ENCODE measurements at places on chromosomes 12 and 14.
A peak's percentile ranks its signal among the peaks of the same experiment; 100 is the strongest.

DNA sequence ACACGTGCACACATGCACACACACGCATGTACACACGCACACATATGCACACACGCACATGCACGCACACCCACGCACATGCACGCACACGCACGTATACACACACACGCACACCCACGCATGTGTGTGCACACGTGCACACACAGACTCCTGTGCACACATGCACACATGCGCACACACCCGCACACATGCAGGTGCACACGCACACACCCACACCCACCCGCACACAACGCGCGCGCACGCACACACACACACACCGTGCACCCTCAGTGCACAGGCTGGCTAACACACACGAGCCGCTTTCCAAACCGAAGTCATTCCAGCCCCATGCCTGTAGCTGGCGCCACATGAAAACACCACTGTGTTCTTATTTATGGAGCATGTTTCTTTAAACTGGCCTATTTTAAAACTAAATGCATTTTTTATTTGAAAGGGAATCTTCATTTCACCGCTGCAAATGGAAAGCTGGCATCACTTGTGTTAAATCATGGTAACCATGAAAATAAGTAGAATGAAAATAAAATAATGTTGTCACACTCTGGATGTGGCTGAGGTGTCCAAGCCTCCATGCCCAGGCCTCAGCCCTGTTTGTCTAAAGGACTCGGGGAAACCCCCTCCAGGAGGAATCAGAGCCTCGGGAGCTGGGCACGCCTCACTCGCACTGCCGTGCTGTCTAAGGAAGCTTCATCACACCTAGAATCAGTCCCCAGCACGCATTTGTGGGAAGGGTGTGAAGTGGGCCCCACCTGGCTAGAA is 45.1 kb downstream of the GALNT9 start:
- DNase-seq, result no peak

GRCh38 chr14:21255385-21256101 is 13.7 kb downstream of the HNRNPC start:
- DNase-seq, result no peak

DNA sequence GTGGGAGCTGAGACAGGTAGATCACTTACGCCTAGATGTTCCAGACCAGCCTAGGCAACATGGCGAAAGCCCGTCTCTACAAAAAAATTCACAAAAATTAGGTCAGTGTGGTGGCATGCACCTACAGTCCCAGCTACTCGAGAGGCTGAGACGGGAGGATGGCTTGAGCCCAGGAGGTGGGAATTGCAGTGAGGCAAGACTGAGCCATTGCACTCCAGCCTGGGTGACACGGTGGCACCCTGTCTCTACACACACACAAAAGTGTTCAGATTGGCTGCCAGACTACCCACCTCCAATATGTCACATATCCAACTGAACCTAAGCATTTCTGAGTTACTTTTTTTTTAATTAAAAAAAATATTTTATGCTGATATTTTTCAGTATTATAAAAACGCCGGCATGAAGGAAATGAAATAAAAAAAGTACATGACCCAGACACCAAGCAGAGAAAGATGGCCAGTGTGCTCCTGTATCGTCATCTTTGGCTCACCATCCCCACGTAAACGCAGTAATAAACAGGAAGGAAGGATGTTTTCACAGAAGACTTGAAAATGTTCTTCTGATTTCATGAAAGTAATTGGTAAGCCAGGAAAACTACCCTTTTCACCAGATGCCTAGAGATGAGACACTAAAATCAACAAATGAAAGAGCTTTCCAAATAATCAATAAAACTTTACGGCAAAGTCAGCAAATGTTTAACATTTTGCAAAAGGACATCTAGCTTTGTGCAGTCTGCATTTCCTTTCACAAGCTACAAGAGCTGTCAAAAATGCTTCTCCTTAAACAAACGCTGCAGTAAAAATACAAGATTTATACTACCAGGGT is 26.4 kb downstream of the CDC42BPB start:
- no peak for DNase-seq

DNA sequence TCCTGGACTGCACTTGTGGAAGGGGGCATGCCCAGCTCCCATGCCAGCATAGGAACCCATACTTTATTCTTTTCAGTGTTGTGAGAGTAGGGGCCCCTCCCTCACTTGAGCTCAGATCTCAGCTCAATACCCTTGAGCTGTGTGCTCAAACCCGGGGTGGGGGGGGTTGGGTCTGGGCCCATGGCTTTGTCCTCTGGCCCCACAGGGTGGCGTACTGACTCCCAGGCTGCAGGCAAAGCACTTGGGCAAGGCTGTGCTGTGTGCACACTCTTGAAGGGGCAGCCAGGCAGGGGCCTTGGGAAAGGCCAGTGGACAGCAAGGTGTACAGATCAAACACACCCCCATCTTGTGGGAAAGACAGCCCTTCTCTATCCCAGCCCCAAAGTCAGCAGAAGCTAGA is 81.8 kb downstream of the WIF1 start:
- DNase-seq, result no peak

- DNase-seq, result peak; percentile 67
These were observed 2.5 kb downstream of the NUAK1 start for GRCh38 chr12:106136263-106136662.
